ENCODE measurements at places on chromosomes 2 and 18.

DNA sequence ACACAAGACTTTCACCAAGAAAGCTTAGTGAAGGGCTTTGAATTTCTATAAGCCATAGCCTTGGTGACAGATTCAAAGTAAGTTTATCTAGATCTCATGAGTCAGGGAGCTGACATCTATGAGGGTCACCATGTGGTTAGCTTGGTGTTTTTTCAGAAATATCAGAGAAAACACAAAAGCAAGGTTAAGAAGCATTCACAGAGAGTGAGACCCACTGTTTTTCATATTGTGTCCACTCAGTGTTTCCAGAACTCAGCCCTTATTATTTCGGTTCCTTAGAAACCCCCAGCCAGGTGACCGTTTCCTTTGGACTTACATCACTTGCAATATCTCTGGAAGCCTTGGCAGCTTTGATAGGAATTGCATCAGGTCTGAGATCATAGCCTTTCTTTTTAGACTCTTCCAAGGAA is 76.6 kb downstream of the NEB start:
- DNase-seq: no peak

DNA sequence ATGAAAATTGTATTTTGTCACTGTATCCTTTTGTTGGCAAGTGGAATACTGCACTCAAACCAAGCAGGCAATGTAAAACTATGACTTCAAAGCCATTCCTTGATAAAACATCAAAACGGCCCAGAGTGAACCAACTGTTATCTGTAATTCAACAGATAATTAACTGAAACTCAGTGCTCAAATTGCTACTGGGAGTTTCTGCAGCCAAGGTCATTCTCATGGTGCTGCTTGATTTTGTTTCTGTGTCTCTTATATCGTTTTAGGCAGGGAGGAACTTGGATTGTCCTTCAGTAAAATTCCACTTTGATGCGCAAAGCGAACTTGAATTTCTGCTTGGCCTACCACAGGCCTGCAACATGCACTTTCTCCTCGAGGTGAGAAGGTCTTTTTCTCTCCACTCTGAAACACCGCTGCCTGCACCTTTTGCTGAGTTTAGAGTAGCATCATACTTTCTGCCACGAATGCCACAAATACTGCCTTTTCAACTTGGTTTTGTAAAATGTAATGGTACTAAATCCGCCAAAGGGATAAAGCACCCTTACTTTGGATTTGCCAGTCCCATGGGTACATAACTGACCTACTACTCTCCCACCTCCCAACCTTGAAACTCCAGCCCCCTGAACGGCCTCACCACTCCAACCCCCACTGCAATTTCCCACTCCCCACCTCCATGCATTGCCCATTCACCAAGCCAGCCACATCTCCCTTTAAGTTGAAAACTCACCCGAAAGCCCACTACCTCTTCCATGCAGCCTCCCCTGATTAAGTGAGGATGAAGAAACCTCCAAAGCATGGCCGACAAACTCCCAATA is 204.7 kb downstream of the TGIF1 start:
- DNase-seq: no peak

DNA sequence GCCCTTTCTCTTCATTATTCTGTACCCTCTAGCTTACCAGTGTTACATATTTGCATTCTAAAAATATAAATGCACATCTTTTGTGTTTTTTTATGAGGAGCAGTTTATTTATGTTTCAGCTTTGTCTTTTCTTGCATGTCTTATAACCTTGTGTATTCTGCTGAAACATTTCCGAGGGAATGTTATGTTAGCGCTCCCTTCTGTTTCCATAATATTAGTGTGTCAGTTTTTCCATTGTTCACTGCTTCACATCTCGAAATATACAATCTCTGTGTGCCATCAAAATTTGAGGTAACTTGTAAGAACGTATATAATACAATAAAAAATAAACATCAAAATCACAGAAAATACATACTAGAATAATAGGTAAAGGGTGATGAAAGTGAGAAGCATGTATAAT is 153.3 kb downstream of the PKP4 start:
- DNase-seq: no peak

GRCh38 chr2:64325477-64325851 is 128.5 kb upstream of the LGALSL start:
- no peak for DNase-seq

- no peak for DNase-seq
Measured at GRCh38 chr2:152343426-152343825, 8.5 kb downstream of the FMNL2 start.
